ENCODE measurements at places on chromosomes 3 and 15. TPM values are rescaled to one million over a fixed set of nuclear protein-coding genes. Genes with fewer than 3 reads are reported as not detected.

The HTR3E gene
- not detected for total RNA-seq

The THRB gene
- 0.33 TPM for total RNA-seq

The HRG gene
- not detected for total RNA-seq

The AGBL1 gene
- total RNA-seq: not detected

The GASK1A gene
- under 0.01 TPM for total RNA-seq

The CHRM5 gene
- total RNA-seq: not detected

The SLC22A14 gene
- 0.14 TPM for total RNA-seq

The NR2E3 gene
- total RNA-seq: not detected

The PIERCE2 gene
- 1.1 TPM for total RNA-seq

The SCN5A gene
- 13.6 TPM for total RNA-seq

The TRH gene
- total RNA-seq: not detected

The CLDN1 gene
- total RNA-seq: 0.14 TPM

The LTF gene
- 0.28 TPM for total RNA-seq

The LRRC3B gene
- not detected for total RNA-seq

The CELSR3 gene
- 0.20 TPM for total RNA-seq

The SNX22 gene
- 1.3 TPM for total RNA-seq

The FILIP1L gene
- total RNA-seq: 35.6 TPM

The TM6SF1 gene
- total RNA-seq: 46.6 TPM

The A4GNT gene
- total RNA-seq: not detected

Measured in pulmonary artery endothelial cell (primary cell).